ENCODE measurements at places on chromosomes 11 and 22.

GRCh38 chr22:22167791-22168189 lies 76.8 kb upstream of the VPREB1 start:
- no peak for DNase-seq

- no peak for DNase-seq
Observed at GRCh38 chr11:74443071-74443864, 24.1 kb downstream of the KCNE3 start.

- DNase-seq = no peak
Observed at GRCh38 chr11:61912991-61913698, 4.2 kb downstream of the RAB3IL1 start.

DNA sequence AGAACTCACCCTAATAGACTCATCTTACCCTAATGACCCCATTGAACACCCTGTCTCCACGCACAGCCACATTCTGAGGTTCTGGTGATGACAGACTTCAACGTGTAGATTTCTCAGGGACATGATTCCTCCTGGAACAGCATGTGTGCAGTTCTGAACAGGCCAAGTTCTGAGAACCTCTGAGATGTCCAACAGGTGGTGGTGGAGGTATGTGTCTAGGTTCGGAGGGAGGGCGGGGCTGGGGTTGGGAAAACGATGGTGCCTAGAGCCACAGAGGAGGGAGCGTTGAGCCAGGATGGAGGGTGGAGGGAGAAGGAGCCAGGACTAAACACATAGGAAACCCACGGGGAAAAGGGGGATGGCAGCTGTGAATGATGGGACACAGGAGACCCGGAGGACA lies 43.4 kb upstream of the FBLN1 start:
- DNase-seq = no peak

DNA sequence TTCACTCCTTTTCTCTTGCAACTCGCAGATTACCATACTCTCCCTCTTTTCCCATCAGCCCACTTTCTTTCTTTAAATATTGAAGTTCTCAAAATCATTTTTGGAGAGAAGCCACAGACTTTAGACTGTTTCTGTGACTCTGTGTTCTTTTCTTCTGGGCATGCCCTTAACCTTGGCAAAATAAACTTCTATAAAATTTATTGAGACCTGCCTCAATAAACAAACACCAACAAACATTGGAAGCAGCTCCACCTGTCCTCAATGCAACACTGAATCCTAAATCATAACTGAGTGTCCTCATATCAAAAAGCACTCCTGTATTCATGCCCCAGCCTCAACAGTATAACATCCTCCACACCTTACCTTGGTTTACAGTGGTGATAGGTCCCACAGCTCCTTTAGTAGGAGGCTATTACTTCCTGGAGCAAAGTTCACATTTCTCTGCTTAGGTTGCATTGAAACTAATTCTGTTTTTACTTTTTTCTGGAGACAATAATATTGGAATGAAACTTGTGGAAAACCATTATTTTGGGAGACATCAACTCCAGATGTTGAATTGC lies 320.0 kb upstream of the LRRC4C start:
- no peak for DNase-seq

- no peak for DNase-seq
Observed at GRCh38 chr11:43937434-43938411, 4.7 kb upstream of the C11orf96 start.

- no peak for DNase-seq
Observed at GRCh38 chr22:40179526-40179925, 1.8 kb downstream of the TNRC6B start.

GRCh38 chr11:120893440-120894201 lies 130.3 kb upstream of the TBCEL start:
- no peak for DNase-seq

DNA sequence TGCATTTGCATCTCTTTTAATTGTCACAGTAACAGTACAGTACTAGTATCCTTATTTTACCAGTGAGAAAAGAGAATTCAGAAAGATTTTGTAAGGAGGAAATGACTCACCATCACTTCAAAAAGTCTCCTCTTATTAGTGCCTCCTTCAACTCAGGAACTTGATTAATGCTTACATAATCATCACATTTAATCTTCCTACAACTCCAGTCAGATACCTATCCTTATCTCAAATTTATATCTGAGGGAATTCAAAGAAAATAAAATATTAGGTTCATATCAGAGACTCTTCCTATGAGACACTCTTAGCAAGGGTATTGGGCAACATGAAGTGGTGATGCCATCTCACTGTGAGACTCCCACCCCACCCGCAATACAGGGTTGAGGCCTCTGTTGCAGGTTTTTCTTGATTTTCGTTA lies 26.1 kb upstream of the CTSC start:
- DNase-seq = no peak

DNA sequence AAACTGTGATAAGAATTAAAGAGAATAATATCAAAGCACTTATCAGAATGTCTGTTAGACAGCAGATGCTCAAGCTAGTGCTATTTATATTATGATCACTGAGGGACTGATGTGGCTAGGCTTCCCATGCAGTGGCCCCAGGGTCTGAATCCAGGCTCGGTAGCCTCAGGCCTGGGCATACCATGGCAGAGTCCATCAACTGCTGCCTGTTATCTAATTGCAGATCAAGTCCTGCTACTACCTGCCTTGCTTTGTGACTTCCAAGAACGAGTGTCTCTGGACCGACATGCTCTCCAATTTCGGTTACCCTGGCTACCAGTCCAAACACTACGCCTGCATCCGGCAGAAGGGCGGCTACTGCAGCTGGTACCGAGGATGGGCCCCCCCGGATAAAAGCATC lies 57.5 kb downstream of the TIMP3 start:
- DNase-seq = no peak

GRCh38 chr11:21137803-21138202 lies 468.4 kb downstream of the NELL1 start:
- no peak for DNase-seq

- DNase-seq = no peak
Observed at GRCh38 chr11:96905143-96905542, 515.3 kb downstream of the JRKL start.

- no peak for DNase-seq
Observed at GRCh38 chr22:49197505-49197904, 630.2 kb downstream of the BRD1 start.

- no peak for DNase-seq
Observed at GRCh38 chr11:45669146-45669545, 3.7 kb upstream of the CHST1 start.

DNA sequence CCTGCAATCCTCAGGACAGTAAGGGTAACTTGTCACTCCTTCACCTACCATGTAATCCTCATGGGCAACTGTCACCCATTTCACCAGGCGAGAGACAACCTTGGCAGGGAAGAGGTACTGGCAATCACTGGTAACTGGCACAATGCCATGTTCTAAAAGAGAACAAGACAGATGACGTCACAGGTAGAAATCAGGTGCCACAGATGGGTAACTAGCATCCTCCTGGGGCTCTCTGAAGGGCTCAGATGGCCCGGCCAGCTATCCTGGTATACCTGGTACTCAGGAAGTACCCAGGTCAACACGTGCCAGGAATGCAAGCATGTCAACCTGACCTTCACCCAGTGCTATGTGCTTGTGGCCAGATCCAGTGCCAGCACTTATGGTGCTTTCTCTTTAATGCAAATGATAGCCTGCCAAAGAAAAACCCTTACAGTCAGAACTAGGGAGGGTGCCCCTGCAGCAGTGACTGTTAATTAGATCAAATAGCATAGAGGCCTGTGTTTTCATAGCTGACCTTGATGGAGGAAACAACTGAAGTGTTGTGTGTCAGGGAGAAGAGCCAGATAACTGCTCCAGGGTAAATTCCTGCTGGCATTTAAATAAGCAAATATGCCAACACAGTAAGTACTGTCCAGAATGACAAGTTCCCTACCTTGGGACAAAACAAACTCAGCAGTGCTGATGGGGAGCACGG lies 36.2 kb downstream of the THOC5 start:
- no peak for DNase-seq

DNA sequence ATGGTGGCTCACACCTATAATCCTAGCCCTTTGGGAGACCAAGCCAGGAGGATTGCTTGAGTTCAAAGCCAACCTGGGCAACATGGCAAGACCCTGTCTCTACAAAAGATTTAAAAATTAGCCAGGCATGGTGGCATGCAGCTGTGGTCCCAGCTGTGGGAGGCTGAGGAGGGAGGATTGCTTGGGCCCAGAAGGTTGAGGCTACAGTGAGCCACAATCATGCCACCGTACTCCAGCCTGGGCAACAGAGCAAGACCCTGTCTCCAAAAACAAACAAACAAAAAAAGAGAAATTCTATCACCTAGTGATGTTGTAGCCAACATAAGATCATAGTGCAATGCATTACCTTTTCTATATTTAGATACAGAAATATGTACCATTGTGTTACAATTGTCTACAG lies 113.8 kb downstream of the NAT10 start:
- no peak for DNase-seq

DNA sequence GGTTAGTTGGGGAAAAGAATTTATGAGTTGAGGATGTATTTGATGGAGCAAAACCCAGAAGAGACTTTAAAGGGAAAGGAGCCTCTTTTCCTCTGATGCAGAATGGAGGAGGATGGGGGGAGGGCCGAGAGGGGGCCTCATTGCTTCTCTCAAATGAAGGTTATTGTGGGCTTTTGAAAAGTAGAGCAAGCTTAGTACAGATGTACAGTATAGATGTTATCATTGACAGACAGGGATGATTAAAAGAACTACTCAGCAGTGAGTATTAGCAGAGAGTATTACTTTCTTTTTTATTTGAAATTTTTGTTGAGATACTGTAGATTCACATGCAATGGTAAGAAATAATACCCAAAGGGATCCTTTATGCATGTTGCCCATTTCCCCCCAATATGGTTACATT lies 98.1 kb downstream of the TEAD1 start:
- DNase-seq = no peak

DNA sequence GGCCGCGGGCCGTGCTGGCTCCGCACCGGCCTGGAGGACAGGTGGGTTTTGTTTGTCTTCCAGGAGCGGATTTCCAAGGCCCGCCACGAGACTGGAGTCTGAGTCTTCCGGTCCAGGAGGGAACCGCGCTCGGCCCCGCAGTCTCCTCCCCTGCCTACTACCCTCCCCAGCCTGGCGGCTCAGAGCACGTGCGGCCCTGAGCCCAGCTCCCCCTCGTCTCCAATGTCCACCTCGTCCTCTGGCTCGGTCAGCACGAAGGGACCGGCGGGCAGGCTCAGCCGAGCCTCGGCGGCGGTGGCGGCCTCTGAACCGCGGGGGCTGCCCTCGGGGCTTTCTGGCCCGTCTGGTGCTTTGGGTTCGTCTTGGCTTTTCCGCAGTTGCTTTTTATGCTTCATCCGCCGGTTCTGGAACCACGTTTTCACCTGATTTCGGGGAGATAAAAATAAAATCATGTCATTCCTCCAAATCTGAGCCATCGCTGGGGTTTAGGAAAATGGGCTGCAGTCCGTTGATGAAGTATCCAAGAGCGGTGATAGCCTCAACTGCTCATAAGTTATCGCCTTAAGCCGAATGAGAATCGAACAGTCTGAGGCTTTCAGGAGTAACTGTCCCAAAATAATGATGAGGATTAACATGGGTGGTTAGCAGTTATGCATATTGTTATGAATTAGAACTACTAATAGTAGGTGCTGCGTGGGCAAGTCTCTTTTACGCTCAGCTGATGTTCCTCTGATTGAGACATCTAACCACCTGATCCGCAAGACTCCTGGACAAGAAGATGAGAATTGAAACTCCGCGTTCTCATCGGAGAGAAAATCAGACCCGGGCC lies 4.0 kb downstream of the BSX start:
- no peak for DNase-seq

- DNase-seq = no peak
Observed at GRCh38 chr11:69178819-69179482, 23.2 kb downstream of the SMIM38 start.

DNA sequence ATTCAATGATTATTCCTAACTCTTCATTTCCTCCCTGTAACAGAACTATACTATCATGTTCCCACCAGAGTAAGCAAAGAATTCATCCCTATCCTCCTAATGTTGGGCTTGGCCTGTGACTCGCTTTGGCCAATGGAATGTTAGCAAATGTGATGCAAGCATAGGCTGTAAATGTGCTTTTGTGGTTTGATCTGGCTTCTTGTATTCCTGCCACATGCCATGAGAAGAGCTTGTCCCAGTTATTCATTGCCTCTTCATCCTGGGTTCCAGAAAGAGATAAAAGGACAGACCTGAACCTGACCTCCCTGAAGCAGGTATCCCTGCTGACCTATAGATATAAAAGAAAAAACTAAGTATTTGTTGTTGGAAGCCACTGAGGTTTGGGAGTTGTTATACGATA lies 51.0 kb downstream of the SYTL2 start:
- peak; percentile 75 for DNase-seq

DNA sequence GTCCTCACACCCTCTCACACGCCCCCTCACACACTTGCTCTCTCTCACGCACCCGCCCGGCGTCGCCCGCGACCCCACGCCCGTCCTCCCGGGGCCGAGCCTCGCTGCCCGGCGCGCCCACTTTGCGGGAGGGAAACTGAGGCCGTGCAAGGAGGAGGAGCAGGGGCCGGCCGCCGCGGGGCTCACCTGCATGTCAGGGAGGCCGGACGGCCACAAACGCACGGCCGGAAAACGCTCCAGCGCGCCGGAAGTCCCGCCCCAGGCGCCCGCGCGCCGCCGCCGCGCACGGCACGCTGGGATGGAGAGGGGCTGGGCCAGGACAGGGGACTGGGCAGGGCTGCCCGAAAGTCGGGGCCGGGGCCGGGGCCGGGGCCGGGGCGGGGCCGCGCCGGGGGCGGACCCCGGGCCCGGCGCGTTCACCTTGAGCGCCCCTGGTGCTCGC lies at the start of gene CHID1:
Gene CHID1, minus strand, starts transcription at position 222 of the 442 bp plus-strand sequence. CDS start 5,994 bp downstream, outside the sequence.
- DNase-seq = no peak

DNA sequence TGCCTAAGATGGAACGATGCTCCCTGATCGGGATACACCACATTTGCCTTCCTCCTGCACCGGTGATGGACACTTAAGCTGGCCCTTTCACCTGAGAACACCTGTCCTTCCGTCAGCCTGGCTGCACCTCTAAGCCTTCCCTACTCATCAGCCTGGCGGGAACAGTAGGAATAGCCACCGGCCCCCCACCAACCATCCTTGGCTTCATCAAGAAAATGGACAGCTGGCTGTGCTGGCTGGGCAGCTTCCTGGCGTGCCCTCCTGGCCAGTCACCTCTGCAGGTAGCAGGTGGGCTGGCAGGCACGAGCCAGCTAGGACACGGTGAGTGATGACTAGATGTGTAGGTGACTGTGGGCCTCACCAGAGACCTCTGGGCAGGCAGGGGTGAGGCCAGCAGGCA lies 142.8 kb downstream of the CTTN start:
- DNase-seq = no peak

DNA sequence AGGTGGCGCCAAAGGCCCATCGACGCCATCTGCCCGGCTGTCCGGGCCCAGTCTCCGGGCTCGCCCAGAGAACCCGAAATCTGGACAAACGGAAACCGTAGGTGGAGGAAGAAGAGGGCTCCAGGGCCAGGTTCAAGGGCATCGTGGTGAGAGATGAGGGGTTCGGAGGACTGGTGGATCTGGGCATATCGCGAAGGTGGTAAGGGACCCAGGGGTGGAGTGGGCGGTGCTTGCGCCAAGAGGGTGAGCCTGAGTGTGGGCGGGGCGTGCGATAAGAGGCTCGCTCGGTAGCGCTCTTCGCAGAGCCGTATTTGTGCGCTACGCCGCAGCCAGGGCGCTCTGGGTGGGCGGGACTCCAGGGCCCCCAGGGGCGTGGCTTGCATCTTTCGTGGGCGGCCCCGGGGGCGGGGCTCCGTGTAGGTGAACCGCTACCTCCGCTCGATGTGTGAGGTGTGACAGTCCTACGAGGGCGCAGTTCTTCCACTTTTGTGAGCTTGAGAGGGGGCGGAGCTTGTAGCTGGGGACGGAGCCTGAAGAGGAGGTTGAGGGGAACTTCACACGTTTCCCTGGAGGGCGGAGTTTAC lies 4.8 kb downstream of the CD248 start:
- DNase-seq = peak; percentile 81
